ENCODE measurements at places on chromosomes 7 and 10.

GRCh38 chr10:29713450-29713849 lies 78.7 kb upstream of the SVIL start:
- DNase-seq = no peak

- DNase-seq = no peak
Measured at GRCh38 chr7:80277434-80278427, 143.1 kb downstream of the GNAI1 start.

GRCh38 chr10:89416465-89416864 lies 2.1 kb downstream of the IFIT5 start:
- DNase-seq = no peak

GRCh38 chr7:71509381-71509780 lies 377.4 kb downstream of the GALNT17 start:
- no peak for DNase-seq

- DNase-seq = no peak
Measured at GRCh38 chr10:137031-137430, 1.8 kb downstream of the ZMYND11 start.

DNA sequence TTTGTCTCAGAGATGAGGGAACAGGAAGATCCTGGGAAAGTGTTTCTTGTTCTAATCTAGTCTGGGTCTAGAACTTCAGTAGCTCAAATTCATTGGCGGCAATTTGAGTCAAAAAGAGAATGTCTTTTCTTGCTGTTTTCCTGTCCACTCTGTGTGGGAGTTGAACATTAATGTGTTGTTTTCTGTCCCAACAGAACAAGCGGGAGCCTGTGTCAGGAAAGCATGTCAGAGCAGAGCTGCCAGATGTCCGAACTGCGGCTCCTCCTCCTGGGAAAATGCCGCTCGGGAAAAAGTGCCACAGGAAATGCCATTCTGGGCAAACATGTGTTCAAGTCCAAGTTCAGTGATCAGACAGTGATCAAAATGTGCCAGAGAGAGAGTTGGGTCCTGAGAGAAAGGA lies 16.0 kb downstream of the GIMAP8 start:
- no peak for DNase-seq

- DNase-seq = no peak
Measured at GRCh38 chr7:14487701-14488395, 414.7 kb downstream of the DGKB start.

GRCh38 chr10:116126239-116126638 lies 146.8 kb downstream of the GFRA1 start:
- no peak for DNase-seq

DNA sequence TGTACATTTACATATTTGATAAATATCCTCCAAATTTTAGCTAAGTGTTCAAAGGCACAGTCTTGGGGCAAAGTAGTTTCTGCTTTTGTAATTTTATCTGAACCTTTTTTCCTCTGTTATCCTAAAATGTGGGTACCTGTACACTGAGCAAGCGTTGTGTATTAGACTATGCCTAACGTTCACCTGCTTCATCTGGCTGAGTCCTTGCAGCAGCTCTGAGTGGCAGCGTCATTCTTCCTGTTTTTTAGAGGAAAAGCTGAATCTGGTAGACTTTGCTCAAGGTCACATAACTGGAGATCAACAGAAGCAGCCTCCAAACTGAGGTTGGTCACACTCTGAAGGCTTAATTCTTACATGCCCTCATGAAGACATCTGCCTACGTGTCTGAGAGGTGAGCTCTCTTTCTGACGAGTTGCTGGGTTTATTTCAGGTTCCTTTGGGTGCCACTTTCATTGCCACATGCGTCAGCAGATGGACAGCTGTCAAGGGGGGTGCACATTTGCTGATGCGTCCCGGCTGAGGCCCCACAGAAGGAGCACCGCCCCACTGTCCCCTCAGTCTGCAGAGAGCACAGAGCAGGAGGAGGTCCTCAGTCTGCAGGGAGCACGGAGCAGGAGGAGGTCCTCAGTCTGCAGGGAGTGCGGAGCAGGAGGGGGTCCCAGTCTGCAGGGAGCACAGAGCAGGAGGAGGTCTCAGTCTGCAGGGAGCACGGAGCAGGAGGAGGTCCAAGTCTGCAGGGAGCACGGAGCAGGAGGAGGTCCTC lies 406.5 kb upstream of the SHH start:
- no peak for DNase-seq

- no peak for DNase-seq
Measured at GRCh38 chr10:33952692-33953360, 618.4 kb upstream of the NRP1 start.

DNA sequence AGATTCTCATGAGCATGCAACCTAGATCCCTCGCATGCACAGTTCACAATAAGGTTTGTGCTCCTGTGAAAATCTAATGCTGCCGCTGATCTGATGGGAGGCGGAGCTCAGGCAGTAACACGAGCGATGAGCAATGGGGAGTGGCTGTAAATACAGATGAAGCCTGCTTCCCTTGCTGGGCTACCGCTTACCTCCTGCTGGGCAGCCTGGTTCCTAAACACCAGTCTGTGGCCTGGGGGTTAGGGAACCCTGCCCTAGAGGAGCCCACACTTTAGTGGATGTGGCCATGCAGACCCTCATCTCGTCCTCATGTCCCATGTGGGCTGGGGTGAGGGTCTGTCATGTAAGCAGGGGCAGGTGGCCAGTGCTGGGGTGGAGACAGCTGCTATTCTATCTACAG lies 417.6 kb downstream of the GLRX3 start:
- no peak for DNase-seq

GRCh38 chr7:18414885-18415284 lies 80.7 kb upstream of the HDAC9 start:
- DNase-seq = no peak

DNA sequence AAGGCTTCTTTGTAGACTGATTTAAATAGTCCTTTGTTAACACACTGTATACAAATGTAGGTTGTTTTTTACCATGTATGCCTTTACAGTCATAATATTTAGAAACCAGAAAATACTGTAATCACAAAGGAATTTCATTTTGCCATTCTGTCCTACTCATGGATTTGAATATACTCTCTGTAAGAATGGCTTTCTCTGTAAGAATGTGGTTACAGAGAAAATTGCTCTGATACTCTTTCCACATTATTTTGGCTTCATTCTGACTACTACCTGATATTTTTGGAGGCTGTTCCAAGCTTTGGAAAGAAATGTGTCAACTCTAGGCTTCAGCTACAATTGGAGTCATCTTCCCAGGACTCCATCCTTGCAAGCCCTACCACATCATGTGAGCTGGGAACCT lies 23.5 kb downstream of the CH25H start:
- no peak for DNase-seq

GRCh38 chr10:74671716-74672115 lies 154.7 kb upstream of the KAT6B start:
- no peak for DNase-seq

- no peak for DNase-seq
Measured at GRCh38 chr10:26755443-26755903, 58.0 kb downstream of the PDSS1 start.
